Tracheal epithelial cell (primary cell): ENCODE measurements at places on chromosomes 5 and 9. TPM values are rescaled to one million over a fixed set of nuclear protein-coding genes. Genes with fewer than 3 reads are reported as not detected.

Gene CYLC2
- total RNA-seq: not detected in 2 replicates

Gene SOHLH1
- not detected in 2 replicates for total RNA-seq

Gene SHISAL2B
- total RNA-seq: not detected in 2 replicates

Gene SPINK6
- total RNA-seq: not detected in 2 replicates

Gene PLCXD3
- total RNA-seq: under 0.01 TPM in 1 of 2 replicates, not detected in the other

Gene ZNF483
- total RNA-seq: 0.64 and 1.4 TPM in 2 replicates

Gene ENTREP1
- total RNA-seq: 0.64 and 0.72 TPM in 2 replicates

Gene DCAF10
- 45.3 and 48.2 TPM in 2 replicates for total RNA-seq

Gene PHF2
- 9.4 and 11.1 TPM in 2 replicates for total RNA-seq

Gene LCN6
- not detected in 2 replicates for total RNA-seq

Gene RGS3
- total RNA-seq: 21.1 and 21.4 TPM in 2 replicates

Gene ASTN2
- total RNA-seq: 1.1 and 1.4 TPM in 2 replicates

Gene TBCA
- total RNA-seq: 96.9 and 119 TPM in 2 replicates

Gene CDH6
- 2.3 and 38.6 TPM in 2 replicates for total RNA-seq

Gene LCN12
- 1.2 TPM in 1 of 2 replicates, not detected in the other for total RNA-seq

Gene FAM78A
- 0.72 TPM in 1 of 2 replicates, not detected in the other for total RNA-seq

Gene ITGA1
- 1.4 and 3.4 TPM in 2 replicates for total RNA-seq

Gene KIAA1191
- 85.0 and 89.6 TPM in 2 replicates for total RNA-seq

Gene CCNI2
- under 0.01 and 0.48 TPM in 2 replicates for total RNA-seq

Gene ARHGEF39
- 1.3 and 4.6 TPM in 2 replicates for total RNA-seq

Gene FOXD4L6
- total RNA-seq: not detected in 2 replicates

Gene FCN2
- not detected in 2 replicates for total RNA-seq

Gene CARD9
- under 0.01 and 1.9 TPM in 2 replicates for total RNA-seq

Gene NRARP
- total RNA-seq: 10.0 and 15.7 TPM in 2 replicates

Gene ABO
- under 0.01 and 0.43 TPM in 2 replicates for total RNA-seq

Gene CBY3
- not detected in 2 replicates for total RNA-seq

Gene CCT5
- total RNA-seq: 385 and 639 TPM in 2 replicates

Gene UAP1L1
- 1.7 and 13.3 TPM in 2 replicates for total RNA-seq

Gene FOXD4L4
- total RNA-seq: not detected in 2 replicates

Gene TAF11L10
- total RNA-seq: not detected in 2 replicates

Gene UBTD2
- total RNA-seq: 13.0 and 28.9 TPM in 2 replicates
